ENCODE measurements at places on chromosomes 7 and 10.

DNA sequence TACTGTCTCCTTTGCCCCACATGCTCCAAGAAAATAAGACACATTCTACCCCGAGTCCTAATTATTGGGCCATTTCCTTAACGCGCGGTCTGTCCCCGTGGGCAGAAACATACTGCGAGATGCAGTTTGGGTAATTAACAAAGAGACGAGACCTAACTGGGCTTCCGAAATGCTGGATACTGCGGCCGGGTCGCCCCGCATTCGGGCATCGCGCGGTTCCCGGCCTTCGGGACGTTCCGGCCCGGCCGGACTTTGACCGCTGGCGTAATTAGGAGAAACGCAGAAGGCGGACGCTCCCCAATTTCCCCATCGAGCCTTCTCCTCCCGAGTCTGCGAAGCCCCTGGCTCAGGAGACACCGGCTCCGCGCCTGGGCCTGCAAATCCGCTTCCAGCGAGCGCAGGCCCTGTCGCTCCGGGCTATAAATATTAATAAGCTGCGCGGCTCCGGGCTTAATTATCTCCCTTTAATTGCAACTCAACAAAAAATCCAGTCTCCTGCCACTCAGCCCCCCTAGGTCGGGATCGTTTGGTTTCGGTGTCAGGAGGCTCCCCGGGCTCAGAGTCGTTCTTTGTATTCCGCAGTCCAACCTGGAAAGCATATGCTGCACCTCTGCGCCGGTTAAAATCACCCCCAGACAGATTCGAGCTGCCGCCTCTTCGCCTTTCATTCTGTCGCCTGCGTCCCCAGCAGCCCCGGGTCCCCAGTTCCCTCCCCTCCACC, 131.5 kb downstream of the SPAG6 start:
- DNase-seq, result no peak

DNA sequence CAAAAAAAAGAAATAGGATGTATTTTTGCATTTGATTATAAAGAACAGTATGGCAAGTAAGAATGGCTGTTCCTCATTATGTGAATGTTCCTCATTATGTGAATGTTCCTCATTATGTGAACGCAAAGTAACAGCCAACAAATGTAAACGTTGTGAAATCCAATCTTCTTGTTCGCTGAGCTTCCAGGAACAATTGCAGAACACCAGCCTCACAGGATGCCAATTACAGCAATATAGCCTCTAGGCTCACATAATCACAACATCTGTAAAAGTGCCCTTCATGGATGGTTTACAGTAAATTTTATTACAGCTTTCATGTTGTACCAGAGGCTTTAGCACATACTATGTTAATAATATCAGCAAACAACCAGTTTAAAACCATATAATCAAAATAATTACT, 71.6 kb downstream of the THSD7A start:
- DNase-seq, result no peak

DNA sequence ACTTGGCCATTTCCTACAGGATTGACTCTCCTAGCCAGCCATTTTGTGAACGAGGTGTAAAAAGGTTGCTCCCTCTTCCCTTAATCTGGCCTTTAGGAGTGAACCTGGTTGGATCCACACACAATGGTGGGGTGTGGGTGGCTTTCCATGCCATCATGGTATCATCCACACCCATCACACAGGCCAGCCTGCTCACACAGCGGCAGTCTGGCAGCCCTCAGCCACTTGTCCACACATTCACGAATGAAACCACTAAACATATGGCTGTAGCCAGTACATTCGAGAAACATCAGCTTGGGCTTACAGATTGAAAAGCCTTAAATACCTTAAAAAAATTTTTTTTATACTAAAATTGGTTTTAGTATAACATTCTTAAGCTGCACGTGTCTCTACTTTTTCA, 31.9 kb downstream of the NEUROD6 start:
- DNase-seq, result no peak

DNA sequence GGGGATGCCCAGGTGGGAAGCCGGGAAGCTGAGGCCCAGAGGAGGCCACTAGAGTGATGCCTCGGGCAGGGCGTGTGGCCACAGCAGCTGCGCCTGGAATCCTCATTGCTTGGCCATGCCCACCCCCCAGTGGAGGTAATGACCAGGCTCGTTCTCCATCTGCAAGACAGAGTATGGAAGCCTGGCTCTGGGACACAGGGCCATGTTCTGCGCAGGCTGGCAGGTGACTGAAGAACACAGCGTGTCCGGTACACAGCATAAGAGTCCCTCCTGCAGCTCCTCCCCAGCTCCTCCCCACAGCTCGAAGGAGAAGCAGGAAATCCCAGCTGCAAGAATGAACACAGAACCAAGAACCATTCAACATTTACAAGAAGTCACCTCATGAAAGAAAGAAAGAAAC, 64.8 kb downstream of the SMURF1 start:
- no peak for DNase-seq

GRCh38 chr7:25752154-25752553, 399.8 kb upstream of the NFE2L3 start:
- DNase-seq, result no peak

DNA sequence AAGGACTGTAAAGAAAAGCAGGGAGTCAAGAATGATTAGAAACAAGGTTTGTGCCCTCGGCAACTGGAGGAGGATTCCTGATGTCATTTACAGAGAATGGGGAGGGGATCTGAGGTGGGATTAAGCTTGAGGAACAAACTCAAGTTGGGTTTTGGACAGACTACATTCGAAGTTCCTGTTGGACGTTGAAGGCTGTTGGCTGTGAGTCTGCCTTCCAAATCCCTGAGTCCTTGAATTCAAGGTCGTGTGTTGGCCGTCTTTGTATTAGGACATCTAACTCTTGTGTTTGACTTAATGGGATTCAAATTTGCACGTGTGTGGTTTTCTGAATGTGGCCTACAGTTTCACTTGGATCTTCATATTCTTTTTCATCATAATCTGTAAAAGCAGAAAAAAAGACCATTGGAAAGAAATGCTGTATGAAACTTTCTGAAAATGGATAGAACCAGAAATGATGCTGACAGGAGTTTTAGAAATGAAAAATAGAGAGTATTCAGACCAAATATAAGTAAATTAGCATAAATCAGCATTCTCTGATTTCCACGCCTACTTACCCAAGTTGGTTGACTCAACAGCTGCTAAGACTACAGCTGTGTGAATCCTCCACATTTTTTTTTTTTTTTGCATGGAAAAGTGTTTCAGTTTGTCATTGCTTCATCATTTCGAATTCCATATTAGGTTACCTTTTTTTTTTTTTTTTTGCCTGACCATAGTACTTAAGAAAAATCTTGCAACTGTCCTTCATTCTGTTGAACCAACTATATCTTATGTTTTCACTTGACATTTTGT, 94.8 kb downstream of the KIAA1217 start:
- DNase-seq, result no peak

- DNase-seq, result no peak
These were observed 264.0 kb downstream of the ARL4A start for GRCh38 chr7:12951397-12951801.

DNA sequence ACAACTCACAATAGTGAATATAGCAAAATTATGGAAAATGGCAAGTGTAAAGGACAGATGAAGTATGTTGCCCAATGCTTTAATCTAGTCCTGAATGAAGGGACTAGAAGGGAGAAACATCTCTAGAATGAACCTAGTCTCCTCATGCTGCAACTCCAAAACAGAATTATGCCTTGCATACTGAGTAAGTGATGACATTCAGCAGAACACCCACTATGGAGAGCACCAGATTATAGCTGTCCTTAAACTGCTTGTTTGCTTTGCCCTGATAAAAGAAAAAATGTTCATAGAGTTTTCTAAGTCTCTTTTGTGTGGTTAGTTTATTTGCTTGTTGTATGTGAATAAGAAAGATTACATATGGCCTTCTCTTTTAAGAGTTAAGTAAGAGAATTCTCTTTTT, 7.8 kb upstream of the HGF start:
- no peak for DNase-seq

DNA sequence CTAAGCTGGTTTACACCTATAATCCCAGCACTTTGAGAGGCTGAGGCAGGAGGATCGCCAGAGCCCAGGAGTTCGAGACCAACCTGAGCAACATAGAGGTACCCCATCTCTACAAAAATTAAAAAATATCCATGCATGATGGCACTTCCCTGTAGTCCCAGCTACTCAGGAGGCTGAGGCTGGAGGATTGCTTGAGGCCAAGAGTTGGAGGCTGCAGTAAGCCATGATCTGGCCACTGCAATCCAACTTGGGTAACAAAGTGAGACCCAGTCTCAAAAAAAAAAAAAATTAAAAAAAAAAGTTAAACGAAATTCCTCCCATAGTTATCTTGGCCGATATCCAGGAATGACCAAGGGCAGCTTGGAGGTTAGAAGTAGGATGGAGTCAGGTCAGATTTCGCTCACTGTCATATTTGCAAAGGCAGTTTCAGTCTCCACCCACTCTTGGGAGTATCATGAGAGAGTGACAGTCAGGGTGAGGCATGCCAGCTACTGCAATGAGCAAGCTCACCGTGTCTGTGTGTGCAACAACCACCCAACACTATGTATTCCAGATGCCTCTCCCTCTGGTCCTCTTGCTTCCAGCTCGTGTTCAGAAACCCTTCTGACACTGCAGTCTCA, 6.0 kb upstream of the ZDHHC4 start:
- no peak for DNase-seq

- no peak for DNase-seq
These were observed 360.4 kb downstream of the EXOC4 start for GRCh38 chr7:133613250-133613790.
